ENCODE measurements at places on chromosomes 5 and 9.

DNA sequence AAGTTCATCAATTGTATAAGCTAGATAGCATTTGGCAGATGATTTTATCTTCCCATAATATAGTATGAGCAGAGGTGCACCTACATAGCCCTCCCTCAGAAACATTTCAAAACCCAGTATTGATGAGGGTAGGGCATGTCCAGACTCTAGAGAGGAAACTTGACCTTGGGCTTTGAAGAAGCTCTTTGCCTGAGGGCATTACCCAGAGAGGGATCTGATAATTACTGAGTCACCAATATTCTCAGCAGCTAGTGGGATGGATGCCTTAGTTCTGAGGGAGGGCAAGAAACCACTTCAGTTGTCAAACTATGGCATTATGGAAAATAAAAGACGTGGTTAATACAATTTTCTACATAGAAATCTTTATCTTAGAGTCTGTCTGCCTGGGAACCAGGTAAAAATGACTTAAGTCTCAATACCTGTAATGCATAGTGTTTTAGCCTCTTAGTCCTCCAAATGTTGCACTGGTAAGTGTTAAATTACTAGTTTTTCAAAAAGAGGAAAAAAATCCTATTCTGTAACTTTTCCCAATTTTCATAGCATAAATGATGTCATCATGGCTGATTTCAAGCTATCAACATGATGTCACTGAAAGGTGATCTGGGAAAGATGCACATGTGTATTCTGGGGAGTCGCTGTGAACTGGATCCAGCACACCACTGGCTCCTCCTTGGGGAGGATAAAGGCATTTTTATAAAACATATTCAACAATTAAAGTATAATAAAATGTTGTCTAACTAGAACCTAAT lies 809.0 kb downstream of the KCTD16 start:
- DNase-seq: no peak

- DNase-seq: no peak
Observed at GRCh38 chr9:71098801-71099200, 22.6 kb downstream of the TRPM3 start.

- no peak for DNase-seq
Observed at GRCh38 chr5:89097103-89097502, 214.1 kb upstream of the MEF2C start.

GRCh38 chr5:132677191-132677590 lies 3.4 kb downstream of the IL4 start:
- no peak for DNase-seq

DNA sequence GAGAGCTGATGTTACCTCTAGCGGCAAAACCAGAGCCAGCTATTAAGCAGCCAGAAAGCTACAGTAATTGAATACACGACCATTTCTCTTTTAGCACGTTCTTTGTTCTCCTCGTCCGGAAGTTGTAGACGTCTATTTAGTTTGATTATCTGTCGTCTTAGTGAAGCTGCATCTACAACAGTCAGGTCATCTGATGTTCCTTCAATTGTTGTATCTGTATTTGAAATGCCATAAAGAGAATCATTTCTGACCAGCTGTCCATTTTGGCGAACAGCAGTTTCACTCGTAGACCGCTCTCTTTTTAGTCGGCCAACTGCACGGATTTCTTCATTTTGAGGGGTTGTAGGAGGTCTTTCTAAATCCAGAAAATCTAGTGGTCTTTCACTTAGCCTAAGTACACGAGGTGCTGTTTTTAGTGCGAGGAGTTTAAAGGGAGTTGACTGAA lies 12.6 kb downstream of the PDE6A start:
- no peak for DNase-seq

DNA sequence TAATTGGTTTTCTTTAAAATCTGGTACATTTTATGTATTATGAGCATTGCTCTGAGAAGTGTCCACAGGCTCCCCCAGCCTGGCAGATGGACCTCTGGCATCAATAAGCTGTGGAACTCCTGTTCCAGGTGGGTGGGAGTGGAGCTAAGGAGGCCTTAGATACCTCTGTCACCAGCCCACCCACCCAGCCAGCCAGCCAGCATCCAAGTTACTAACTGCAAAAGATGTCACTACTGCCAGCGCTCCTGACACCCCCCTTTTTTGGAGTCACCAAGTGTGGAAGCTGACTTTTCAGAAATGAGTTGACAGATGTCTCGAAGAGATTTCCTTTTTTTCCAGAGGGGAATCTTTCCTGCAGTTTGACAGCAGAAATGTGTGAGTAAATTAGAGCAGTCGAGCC lies 111.2 kb downstream of the GALNT10 start:
- no peak for DNase-seq

DNA sequence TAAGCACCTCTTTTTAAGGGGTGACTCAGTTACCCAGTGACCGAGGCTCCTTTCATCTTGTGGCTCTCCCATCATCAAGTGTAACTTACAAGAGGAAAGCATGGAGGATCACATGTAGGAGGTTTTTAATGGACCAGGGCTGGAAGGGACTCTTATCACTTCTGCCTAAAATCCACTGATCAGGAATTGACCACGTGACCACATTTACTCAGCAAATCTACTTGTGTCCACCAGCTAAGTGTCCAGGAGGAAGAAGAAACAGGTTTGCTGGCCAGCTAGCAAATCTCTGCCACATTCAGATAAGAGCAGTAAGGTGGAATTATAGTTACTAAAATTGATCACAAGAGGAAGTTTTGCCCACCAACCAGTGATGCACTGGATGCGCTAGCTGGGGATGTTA lies 486.0 kb downstream of the ENC1 start:
- DNase-seq: no peak

GRCh38 chr9:127506814-127507750 lies 55.8 kb downstream of the LRSAM1 start:
- no peak for DNase-seq

- DNase-seq: no peak
Observed at GRCh38 chr5:127934791-127935256, 148.7 kb upstream of the SLC12A2 start.

DNA sequence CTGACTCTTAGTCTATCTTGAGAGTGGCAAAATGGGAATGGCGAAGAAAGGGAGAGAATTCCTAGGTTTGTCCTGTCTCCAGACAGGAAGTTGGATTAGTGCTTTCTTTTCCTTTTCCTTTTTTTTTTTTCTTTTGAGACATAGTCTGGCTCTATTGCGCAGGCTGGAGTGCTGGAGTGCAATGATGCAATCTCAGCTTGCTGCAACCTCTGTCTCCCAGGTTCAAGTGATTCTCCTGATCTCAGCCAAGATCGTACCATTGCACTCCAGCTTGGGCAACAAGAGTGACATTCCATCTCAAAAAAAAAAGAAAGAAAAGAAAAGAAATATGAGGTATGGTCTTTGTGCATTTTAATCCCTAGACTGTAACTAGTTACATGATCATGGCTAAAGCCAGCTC lies 12.6 kb upstream of the KIF27 start:
- no peak for DNase-seq

GRCh38 chr5:113090336-113091106 lies 113.9 kb downstream of the DCP2 start:
- no peak for DNase-seq

DNA sequence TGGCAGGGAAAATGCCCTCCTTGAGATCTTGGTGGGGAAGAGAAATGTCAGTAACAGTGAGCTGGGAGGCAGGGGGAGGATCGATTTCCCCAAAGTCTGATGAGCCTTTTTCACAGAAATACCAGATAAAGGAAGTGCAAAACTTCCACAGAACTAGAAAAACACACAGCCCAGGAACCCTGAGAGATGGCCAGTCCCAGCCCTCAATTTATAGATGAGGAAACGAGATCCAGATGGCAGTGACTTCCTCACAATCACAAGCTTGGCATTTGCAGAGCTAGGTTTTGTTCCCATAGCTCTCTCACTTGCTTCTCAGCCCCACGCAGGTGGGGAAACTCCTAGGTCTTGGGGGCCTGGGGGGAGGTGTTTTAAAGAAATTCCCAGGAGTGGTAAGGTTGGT lies 3.8 kb upstream of the GGTA1 start:
- DNase-seq: no peak

DNA sequence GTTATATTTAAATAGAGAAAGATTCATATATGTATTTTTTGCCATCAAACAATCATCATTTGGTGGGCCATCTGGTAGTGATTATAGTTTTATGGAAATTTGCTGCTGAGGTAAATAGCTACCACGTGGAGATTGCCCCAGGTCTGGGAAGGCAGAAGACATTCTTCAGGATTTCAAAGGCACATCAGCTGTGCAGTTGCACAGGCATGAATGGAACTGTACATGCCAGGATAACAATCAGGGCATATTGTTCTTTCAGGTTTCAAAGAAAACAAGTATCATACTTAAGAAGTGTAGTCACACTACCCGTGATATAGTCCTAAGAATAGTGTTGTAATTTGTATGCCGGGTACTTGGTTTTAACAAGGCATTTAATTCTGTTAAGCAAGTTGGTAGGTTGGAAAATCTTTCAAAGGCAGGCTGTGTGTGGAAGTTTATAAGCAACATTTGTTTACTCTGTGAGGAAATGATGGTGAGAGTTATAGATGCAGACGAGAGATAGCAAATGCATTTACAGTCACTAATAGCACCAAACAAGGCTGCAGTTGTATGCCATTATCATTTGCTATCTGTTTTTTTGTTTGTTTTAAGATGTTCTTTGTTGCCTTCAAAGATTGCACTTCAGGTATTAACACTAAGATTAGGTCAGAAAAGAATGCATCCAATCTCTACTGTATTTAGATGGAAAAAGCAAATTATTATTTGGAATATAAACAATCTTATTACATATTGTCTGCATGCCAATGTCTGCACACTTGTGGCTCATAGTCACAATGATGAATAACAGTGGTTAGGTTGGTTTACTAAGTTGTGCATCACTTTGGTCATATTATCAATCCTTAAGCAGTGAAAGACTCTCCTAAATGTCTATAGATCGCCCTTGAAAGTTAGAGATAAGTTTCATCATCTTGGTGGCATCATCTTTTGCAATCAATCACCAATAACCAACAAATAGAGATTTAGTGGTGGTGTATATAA lies 55.3 kb downstream of the RPS23 start:
- no peak for DNase-seq

DNA sequence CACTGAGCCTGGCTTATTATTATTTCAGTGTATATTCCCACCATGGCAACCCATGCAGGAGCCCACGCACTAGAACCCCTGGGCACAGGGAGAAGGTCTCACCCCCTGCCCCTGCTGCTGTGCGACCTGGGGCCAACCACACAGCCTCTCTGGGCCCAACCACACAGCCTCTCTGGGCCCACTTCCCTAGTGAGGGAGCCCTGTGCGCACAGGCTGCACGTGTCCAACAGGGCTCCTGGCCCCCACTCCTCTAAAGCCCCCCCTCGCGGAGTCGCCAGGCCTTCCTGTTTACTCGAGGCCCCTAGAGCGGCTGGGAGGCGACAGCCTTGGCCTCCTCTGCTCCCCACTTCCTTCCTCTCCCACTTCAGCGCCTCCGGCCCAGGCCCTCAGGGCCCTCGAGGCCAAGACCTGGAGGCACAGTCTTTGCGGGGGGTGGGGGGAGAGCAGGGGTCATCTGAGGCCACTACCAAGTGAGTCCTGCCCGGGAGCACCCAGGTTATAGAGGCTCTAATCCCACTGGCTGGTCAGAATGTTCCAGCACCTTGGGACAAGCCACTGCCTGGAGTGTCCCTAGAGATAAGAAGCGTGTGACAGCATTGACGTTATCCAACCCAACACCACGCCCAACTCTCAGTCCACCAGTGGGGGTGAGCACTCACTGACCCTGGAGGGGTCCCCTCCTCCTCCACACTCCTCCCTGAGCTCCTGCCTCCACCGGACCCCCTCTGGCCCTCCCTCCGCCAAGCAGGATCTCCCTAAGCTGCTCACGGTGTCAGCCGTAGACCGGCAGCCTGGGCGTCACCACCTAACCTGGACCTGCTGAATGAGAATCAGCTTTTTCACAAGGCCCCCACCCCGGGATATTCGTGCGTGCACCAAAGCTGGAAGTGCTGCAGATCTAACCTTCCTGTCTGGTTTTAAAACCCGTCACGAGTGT lies 7.9 kb upstream of the ENG start:
- no peak for DNase-seq

DNA sequence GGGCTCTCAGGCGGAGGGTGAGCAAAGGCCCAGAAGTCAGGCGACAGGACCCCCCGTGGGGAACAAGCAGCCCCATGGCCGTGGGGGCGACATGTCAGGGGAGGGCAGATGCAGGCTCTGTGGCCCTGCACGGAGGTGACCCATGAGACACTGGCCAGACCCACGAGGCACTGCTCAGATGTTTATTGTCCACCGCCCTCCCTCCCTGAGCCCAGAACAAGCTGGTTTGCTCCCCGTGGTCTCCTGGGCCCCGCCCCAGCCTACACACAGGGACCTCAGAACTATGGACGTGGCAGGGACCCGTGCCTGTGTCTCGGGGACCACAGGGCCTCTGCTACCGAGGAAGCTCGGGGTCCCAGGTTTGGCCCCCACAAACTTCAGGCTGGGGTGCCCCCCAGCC lies 1.9 kb downstream of the FUT7 start:
- DNase-seq: no peak

GRCh38 chr5:108361771-108362170 lies 20.1 kb downstream of the FBXL17 start:
- DNase-seq: no peak

- DNase-seq: no peak
Observed at GRCh38 chr5:59724482-59725391, 168.8 kb downstream of the PDE4D start.

- DNase-seq: no peak
Observed at GRCh38 chr9:95107976-95108375, 209.5 kb downstream of the FANCC start.

GRCh38 chr5:143116814-143117213 lies 286.7 kb downstream of the NR3C1 start:
- no peak for DNase-seq

DNA sequence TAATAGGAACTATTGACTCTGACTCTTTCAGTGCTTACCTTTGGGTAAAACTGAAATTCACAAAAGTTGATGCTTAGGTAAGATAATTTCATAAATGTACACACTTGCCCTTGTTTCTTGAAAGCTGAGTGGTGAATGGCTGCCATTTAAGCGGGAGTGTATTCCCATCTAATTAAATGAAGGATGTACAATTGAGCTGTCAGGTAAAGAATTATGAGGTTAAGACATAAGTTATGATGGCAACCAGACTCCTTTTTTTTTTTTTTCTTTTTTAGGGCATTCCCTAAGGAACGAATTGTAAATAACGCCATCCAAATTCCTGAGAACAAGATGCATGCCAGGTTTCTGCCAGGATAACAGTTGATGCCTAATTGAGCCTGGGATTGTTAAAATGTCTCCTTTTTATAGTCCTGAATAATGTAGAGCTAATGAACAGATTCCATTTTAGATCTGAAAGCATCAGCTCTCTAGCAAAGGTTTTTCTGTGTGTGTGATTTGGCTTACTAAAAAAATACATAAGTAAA lies 199.7 kb downstream of the ISL1 start:
- no peak for DNase-seq

All from SIG-M5 (cell line).